ENCODE measurements at places on chromosomes 4 and X. TPM values are rescaled to one million over a fixed set of nuclear protein-coding genes. Genes with fewer than 3 reads are reported as not detected.

Gene CLNK
- not detected for total RNA-seq

Gene DRP2
- total RNA-seq: not detected

Gene FGFR3
- 114 TPM for total RNA-seq

DNA sequence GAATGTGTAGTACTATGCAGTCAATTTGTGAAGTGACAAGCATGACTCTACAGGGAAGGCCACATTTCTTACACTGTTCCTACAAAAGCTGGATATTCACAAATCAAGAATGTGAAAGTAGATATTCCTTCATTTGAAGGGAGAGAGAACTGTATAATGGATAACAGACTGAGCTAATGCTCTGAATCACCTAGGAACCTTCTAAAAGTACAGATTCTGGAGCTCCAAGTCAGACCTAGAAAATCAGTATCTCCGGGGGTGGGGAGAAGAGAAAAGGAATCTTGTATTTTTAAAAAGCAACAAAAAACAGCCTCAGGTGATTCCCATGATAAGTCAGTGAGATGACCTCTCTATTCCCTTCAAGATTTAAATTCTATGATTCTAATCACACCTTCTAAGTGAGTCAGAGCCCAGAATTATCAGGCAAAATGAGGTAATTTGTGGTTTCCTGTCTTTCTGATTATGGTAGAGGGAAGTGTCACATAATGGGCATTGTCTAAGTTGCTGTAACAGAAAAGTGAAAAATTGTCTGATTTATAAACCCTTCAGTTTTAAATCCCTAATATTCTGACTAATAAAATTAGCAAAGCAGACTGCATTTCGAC is 80.9 kb downstream of the IL21 start:
- no peak for DNase-seq
- H3K4me3 ChIP-seq: no peak overlapping the region
- H3K36me3 ChIP-seq: no peaks in the 10 kb centered on the region
- no peaks in the 10 kb centered on the region for H3K27me3 ChIP-seq

- no peak for DNase-seq
- H3K4me1 ChIP-seq: no peaks in the 10 kb centered on the region
- H3K27ac ChIP-seq: no peak overlapping the region
- no peak overlapping the region for H3K4me3 ChIP-seq
Observed at GRCh38 chr4:14752341-14753046, 249.8 kb upstream of the CPEB2 start.

DNA sequence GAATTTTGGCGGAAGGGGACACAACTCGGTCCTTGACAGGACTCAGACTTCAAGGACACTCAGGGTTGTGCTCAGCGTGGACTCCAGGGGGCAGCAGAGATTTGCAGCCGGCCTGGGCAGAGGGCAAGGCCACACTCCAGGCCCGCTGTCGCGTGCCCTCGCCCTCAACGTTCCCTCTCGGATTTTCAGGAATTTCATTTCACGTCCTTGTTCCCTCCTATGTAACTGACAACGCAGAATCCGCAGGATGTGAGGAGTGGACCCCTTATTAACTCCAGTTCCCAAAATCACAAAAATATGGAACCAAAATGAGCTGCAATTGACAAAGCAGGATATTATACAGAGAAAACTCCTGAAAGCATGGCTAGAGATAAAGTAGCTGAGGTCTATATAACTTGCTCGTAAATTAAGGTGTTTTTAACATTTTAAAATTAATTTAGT is 21.0 kb upstream of the DCTD start:
- DNase-seq: peak; percentile 76
- no peak overlapping the region for H3K27ac ChIP-seq
- no peak overlapping the region for H3K4me3 ChIP-seq
- no peaks in the 10 kb centered on the region for H3K36me3 ChIP-seq

- no peaks in the 10 kb centered on the region for H3K36me3 ChIP-seq
- H3K4me1 ChIP-seq: peaks cover 16% of the 10 kb centered on the region
- no peak overlapping the region for H3K27ac ChIP-seq
Observed at GRCh38 chr4:142383354-142383753, 462.7 kb downstream of the INPP4B start.
